ENCODE measurements at places on chromosomes 5 and 9.

DNA sequence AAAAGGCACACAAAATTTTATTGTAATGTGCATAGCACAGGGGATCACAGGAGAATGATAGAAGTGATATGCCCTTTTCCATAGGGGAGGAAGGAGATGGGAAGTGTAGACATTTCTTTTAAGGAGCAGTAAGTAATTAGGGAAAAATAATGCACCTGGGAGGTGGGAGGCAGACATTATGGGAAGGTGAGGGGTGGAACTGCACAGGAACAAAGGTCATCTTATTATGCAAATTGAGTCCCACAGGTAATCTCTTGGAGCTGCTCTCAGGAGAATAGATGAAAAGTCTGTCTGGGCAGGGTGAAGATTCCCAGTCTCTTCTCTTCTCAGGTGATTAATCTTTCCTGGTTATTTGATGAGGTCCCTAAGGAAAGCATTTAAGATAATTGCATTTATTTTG is 331.5 kb downstream of the ENC1 start:
- no peak for DNase-seq

DNA sequence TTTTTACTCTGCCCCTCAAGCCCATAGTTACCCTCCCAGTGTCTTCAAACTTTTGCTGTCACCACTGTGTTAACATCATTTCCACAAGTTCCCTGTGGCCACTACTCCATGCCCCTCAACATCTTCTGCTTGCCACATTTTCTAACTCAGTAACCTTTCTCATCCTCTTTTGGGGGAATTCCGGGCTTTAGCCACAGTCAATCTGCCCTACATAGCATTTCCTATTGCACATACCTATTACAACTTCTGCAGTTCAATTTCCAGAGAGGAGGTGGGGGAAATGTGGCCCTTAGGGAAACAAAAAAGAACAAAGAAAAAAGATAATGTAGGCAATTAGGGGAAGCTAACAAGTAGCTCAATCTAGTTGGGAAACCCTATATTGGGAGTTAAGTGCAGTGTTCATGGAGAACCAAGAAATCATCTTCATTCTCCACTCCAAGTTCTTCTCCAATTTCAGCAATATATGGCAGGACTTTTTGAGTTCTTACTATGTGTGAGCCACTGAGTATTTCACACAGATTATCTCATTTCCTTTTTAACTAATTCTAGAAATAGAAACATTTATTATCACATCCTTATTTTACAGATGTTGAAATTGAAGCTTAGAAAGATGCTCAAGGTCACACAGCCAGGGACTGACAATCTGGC is 40.2 kb upstream of the LPAR1 start:
- peak; percentile 24 for DNase-seq

DNA sequence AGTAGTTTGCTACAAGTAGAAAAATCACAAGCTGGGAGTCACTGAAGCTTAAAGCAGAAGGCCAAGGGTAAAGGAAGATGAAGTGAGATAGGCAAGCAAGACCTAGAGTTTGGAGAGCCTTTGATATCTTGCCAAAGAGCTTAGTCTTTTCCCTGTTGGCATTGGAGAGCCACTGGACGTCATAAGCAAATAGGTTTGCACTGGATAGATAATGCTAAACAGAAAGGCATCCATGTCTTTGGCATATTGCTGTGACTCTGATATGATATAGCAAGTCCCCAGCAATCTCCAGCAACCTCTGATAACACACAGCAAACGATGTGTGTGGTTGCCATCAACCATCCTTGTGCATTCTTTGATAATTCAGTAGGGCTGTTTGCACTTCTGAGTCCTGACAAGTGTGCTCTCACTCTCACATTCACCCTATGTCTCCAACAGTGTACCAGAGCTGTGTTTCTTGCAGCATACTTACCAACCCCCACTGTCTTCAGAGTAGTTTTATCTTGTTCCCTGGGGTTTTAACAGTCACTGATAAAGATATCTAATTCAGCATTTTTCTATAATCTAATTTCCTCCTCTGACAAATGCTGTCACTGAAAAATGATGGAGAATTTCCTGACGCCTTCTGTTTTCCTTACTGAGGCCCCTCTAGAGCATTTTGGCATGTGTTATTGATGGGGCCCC is 16.9 kb upstream of the FREM1 start:
- no peak for DNase-seq

DNA sequence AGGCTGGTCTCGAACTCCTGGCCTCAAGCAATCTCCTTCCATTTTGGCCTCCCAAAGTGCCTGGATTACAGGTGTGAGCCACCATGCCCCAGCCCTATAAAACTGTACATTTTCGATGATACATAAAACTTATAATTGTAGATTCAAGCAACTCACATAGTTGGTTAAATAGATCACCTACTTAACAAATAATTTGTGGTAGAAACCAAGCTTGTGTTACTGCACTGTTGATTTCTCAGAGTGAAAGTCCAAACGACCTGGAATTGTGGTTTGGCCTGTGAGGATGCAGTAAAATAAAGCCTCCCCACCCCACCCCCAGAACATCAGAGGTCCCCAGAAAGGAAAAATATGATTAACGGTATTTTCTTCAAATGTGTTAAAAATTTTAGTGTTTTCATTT is 92.7 kb downstream of the TRIO start:
- no peak for DNase-seq

DNA sequence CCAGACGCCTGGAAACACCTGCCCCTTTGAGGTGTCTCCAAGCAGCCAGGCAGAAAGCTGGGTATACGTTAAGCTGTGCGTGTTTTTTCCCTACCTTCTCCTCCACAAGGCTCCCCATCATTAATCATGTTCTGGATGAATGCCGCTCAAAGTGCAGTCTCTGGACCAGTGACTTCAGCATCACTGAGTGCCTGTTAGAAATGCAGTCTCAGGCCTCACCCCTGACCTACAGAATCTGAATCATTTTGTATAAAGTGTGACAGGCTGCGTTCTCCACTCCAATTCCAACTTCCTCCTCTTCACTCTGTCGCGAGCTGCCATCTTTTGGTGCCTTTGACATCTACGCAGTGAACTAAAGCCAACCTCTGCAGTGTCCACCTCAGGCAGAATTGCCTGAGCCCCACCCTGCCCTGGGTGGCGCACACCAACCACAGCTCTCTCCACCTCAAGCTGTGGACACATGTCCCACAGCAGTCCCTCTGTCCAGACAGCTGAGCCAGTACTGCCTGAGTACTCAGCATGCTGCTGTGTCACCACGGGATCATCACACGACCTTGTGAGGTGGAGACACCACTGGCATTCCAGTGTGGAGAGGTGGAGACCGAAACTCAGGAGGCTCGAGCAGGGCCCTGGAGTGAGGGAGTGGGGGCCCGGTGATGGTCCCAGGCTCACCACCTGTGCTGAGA is 14.2 kb downstream of the PTPN3 start:
- no peak for DNase-seq

DNA sequence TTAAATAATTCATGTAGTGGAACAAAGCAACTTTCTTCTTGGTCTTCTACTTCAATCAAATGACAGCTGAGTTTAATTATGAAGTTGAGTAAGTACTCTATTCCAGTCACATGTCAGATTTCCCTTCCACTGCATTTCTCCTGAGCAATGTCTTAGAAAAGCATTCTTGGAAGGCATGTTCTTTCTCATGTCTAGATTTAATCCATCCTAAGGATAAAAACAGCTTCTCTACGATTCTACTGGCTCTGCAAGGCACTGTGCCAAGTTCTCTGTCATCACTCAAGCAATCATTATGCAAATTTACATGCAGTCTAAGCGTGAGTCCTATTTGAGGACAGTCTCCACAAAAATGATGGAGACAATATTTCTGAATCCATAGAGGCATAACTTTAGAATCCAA is 142.4 kb downstream of the YIPF5 start:
- no peak for DNase-seq

GRCh38 chr9:98323051-98323830 is 67.8 kb upstream of the TBC1D2 start:
- no peak for DNase-seq

DNA sequence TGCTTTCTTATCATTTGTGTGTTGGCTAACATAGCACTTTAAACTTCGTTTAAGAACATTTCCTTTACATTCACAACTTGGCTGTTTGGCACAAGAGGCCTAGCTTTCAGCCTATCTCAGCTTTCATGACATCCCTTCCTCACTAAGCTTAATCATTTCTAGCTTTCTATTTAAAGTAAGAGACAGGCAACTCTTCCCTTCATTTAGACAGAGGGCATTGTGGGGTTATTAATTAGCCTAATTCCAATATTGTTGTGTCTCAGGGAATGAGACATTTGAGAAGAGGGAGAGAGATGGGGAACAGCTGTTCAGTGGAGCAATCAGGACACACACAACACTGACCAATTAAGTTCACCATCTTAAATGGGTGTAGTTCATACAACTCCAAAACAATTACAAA is 51.0 kb upstream of the OR2K2 start:
- no peak for DNase-seq

- no peak for DNase-seq
Observed at GRCh38 chr5:55960779-55961178, 34.0 kb downstream of the IL6ST start.

DNA sequence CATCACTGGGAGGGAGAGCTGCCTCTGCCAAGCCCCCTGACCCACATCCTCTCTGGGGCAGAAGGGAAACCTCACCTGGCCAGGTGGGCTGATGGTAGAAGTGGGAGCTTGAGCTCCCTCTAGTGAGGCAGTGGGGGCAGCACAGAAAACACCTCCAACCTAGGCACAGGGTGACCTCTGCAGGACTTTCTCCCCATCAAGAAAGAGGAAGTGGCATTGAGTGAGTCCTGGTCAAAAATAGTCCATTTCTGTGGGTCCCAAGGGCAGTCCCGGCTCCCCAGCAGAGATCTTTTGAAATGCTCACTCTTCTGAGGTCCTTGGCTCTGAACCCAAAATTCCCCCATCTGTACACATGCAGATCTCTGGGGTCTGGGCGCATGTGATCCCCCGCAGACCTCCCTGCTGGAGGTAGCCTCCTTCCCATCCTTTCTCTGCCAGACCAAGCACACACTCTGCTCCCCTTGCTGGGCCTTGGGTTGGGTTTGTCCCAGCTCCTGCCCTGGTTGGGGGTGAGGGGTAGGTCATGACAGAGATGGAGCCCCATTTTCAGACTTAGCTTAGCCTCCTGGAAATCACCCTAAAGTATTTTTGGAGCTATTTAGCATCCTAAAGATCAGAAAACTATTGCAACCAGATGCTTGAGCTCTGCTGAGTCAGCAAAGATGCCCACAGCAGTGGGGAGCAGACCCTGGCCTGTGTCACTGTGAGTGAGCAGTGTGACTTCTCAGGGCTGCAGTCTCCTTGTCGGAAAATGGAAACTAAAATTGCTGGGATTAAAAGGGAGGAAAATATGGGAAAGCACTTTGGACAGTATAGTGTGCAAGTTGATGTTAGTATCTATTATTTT is 41.6 kb upstream of the LCP2 start:
- DNase-seq: peak; percentile 82

DNA sequence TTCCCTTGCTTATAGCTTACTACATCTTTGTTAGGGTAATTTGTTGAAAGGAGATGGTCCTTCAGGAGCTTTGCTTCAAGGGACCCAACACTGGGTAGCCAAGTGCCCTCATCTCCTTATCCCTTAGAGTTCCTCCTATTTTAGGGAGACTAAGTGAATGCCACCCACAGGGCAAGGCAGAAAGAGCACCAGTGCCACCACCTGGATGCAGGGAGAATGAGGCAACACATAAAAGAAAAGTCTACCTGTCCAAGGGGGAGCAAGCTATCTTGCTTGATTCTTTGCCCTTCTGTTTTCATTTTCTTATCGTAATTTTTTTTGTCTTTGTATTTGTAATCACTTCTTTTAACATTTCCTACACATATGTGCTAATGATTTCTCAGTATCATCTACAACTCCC is 205.5 kb downstream of the NPR3 start:
- no peak for DNase-seq

DNA sequence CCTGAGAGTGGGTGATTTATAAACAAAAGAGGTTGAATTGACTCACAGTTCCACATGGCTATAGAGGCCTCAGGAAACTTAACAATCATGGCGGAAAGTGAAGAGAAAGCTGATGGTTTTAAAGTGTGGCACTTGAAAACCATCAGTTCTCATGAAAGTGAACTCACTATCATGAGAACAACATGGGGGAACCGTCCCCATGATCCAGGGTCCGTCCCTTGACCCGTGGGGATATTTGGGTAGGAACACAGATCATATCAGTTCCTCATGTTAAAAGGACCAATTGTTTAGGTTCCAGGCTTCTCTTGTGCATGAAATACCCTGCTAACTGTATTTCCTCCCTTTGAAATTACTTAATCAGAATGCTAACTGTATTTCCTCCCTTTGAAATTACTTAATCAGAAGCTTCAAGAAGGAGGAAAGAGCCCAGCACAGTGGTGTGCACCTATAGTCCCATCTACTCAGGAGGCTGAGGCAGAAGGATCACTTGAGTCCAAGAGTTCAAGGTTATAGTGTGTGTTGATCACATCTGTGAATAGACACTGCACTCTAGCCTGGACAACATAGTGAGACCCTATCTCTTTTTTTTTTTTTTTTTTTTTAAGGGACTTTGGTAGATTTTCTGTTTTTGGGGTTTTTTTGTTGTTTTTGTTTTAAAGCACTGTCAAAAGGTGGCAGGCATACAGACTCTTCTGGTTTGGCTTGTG is 24.8 kb downstream of the TTC1 start:
- no peak for DNase-seq

GRCh38 chr9:70079417-70080037 is 35.9 kb downstream of the MAMDC2 start:
- no peak for DNase-seq

DNA sequence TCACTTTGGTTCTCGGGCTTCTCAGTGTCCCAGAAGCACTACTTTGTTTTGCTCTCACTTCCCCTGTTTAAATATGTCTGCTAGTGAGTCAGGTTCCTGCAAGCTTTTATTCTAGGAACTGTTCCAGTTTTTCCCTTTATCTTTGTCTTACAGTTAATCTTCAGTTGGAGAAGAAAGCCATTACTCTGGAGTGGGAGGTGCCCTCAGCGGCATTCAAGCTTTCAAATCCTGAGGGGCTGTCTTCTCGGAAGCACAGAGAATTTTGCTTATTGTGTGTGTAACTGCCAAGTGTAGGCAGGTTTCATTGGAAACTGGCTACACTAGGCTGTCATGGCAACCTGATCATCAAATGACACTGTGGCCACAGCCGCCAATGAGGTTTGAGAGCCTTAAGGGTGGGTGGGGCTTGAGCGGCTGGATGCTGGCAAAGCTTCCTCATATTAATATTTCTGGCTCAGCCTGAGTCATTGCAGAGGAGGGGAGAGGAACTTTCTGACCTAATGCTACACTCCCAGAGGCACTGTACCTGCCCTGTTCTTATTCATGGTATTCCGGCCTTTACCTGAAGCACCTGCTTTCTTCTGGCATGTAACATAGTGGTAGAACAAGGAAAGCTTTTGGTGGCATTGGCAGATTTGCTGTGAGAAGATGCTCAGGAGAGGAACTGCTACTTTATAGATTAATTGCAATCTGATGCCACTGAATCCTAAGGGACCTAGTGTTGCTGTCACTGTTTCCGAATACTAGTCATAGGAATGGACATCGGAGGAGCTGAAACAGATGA is 26.3 kb downstream of the SLC25A25 start:
- DNase-seq: peak; percentile 91

GRCh38 chr9:129368444-129368978 is 190.4 kb upstream of the IER5L start:
- DNase-seq: no peak

Data from GM10248 (cell line).